ENCODE measurements at places on chromosomes 5 and 9.
A peak's percentile ranks its signal among the peaks of the same experiment; 100 is the strongest.

DNA sequence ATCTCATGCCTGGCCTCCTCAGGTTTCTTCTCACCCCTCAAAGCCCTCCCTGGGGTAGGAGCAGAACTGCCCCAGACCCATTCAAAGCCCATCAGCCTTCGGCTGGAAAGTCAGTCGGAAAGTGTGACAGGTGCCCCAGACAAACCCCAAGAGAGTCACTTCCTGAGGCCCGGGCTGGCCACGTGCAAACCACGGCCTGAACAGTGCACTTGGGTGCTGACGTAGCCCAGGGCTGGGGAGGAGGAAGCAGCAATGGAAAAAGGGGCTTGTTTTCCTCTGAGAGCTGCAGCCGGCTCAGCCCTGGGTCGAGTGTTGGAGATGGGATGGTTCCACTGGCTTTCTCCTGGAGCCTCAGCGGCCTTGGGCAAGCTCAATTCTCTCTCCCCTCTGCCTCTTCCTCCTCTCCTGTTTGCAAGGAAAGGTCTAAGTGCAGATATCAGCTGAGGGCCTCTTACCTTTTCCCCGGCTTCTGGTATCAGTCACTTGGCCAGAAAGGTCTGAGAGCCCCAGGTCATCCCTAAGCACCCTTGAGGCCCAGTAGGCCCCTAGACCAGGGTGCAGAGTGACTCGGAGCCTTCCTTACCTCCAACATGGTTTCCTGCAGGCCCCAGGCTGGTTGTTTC lies 5.9 kb upstream of the EGR1 start:
- DNase-seq = peak; percentile 74

- DNase-seq = no peak
These were observed 46.8 kb downstream of the F2RL2 start for GRCh38 chr5:76576450-76576849.

DNA sequence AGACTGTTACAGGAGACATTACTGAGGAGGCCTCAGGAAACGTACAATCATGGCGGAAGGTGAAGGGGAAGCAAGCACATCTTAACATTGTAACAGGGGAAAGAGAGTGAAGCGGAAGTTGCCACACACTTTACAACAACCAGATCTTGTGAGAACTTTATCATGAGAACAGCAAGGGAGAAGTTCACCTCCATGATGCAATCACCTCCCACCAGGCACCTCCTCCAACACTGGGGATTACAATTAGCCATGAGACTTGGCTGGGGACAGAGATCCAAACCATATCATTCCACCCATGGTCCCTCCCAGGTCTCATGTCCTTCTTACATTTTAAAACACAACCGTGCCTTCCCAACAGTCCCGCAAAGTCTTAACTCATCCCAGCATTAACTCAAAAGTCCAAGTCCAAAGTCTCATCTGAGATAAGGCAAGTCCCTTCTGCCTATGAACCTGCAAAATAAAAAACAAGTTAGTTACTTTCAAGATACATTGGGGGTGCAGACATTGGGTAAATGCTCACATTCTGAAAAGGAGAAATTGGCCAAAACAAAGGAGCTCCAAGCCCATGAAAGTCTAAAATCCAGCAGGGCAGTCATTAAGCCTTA lies 138.3 kb downstream of the TMEM161B start:
- no peak for DNase-seq

- DNase-seq = no peak
These were observed 146.4 kb upstream of the ZNF366 start for GRCh38 chr5:72653586-72653985.

DNA sequence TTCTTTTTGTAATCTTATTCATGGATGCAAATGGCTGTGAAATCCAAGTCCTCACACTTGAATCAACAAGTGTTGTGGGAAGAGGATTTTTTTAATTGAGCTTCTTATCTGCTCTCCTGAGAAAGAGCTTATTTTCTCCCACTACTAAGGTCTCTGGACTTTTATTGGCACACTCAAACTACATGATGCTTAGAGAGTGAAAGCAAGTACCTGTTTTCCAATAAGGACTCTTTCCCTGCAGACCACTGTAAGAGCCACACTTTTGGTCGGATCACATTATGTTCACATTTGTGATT lies 546.4 kb upstream of the ARRDC3 start:
- DNase-seq = no peak

DNA sequence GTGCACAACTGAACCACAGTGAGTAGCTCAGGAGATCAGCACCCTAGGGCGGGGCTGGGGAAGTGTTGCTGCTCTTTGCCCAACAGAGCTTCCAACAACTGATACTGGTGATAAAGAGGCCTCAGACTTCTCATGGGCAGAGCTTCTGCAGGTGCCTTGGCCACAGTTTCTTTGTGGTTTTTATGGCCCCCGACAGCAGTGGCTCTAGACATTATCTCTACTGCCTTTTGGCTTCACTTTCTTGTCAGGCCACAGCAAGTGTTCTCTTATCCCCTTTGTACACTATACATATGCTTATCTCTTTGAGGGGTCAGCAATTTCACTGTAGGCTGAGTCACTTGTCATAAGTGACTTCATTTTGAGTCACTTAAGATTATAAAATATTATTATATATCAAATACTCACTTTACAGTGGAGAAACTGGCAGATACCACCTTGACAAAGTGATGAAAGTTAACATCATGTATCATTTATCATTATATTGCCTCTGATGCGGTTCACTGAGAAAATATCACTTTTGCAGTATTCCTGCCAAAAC lies 90.9 kb upstream of the COX7C start:
- no peak for DNase-seq

DNA sequence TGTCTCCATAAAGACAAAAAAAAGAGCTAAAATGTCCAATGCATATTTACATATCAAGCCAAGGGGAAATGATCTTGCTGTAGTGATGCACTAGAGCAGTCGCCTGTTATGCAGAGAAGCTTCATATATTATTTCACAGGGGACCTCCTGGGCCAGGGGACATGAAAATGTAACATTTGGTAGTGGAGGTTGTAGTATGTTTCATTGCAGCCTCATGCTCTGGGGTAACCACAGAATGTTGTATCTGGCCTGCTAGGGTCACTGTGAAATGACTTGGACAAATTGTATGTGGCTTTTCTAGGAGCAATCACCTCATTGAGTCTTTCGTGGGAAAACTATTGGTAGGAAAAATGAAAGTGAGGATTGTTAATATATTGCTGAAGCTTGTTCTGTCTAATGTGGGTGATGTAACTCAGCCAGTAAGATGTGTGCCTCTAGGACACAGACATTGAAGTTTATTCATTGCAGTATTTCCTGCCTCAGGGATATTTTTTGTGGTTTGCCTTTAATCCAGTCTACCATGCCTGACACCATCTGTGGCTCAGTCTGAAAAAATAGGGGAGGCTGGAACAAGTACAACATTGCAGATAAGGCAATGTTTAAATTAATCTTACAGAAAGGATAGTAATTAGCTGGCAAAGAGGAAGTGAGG lies 430.8 kb upstream of the TNC start:
- no peak for DNase-seq

GRCh38 chr5:132385326-132386105 lies 16.0 kb downstream of the SLC22A5 start:
- DNase-seq = peak; percentile 40

- DNase-seq = no peak
These were observed 320.2 kb upstream of the RGMB start for GRCh38 chr5:98453296-98453695.

DNA sequence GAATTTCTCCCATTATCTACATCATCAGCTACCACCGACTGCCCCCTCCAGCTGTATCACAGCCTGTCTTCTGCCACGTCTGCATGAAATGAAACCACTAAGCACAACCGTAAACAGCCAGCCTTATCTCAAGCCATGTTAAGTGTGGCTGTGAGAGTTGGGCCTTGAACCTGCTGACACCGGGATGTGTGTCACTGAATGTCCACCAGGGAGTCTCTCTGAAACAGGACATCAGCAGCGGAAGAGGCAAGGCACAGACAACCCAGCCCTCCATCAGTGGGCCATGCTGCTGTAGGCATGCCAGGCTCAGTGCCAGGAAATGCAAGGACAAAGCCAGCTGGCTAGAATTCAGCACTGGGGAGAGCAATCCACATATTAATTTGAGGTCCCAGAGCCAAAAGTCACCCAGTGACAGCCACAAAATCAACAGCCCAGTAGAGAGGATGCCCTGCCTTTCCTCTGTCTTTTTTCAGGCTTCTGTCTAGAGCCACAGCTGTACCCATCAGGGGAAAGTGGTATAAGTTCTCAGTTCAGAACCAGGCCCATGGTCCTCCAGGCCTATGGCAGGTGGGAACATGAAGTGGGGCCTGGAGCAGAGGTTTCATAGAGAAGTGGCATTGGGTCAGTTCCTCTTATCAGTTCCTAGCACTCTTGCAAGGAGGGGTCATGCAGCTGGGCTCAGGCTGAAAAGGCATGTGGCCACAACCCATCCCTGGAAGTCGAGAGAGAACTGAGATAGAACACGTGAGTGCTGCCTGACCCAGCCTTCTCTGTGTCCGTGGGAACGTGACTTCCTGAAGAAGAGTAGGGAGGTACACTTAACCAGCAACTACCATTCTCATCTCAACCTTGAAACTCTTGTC lies 199.4 kb downstream of the ESM1 start:
- no peak for DNase-seq

DNA sequence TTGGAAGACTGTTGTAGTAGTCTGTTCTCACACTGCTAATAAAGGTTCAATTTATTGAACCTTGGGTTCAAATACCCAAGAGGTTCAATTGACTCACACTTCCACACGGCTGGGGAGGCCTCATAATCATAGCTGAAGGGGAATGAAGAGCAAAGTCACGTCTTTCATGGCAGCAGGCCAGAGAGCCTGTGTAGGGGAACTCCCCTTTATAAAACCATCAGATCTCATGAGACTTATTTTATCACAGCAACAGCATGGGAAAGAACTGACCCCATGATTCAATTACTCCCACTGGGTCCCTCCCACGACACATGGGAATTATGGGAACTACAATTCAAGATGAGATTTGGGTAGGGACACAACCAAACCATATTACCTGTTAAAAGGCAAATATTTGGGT lies 268.2 kb downstream of the TMEM167A start:
- no peak for DNase-seq

DNA sequence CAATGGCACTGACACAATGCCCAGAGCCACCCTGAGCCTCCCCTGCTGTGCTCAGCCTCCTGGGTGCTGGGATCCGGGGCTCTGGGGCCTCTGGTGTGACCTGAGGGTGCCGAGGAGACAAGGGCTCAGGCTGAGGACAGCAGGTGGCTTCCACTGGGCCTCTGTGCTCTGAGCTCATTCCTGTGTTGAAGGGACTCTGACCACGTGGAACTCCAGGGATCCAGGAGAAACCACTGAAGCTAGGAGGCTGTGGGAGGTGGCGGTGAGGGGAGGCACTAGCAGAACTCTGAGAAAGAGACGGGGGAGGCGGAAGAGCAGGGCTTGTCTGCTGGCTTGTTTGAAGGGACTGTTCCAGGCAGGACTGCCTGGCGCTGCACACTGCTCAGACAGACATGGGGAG lies 318.7 kb upstream of the IRX1 start:
- DNase-seq = no peak

DNA sequence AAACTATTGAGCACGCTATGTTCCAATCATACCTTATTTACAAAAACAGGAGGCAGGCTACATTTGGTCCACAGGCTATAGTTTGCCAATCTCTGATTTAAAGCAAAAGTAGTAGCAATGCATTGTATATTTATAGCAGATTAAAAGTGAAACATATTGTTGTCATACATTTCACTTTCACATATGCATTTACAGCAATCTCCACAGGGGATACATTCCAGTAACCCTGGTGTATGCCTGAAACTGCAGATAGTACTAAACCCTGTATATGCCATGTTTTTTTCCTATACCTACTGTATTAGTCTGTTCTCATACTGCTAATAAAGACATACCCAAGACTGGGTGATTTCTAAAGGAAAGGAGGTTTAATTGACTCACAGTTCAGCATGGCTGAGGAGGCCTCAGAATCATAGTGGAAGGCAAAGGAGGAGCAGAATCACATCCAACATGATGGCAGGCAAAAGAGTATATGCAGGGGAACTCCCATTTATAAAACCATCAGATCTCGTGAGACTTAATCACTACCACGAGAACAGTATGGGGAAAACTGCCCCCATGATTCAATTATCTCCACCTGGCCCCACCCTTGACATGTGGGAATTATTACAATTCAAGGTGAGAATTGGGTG lies 5.9 kb upstream of the CSF1R start:
- no peak for DNase-seq

- DNase-seq = no peak
These were observed 17.1 kb downstream of the TMEM8B start for GRCh38 chr9:35845824-35846771.

GRCh38 chr9:95754533-95755420 lies 120.7 kb upstream of the ERCC6L2 start:
- DNase-seq = no peak

DNA sequence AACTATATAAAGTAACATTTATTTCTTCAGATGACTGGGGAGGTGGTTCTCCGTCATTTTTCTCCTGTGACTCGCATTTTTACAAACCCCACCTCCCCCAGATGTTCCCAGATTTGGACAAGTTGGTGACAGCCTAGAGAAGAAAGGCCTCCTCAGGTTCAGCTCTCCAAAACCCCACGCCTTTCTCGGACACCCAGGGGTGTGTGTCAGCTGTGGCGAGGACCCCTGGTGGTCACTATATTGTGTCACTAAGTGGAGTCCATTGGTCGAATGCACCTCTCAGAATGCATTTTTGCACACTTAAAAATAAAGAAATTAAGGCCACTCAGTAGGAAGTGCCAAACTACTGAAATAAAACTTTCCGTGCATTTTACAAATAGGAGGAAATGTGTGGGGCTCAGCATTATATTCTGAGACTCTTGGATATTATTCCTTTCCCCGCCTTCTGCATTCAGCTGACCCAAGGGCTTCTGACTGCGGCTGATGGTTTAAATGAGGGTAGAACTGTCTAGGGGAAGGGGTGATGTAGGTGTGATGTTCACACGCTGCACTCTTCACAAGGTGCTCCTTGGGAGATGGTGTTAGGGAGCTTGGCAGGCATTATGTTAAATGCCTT lies 47.6 kb downstream of the ACO1 start:
- peak; percentile 6 for DNase-seq

DNA sequence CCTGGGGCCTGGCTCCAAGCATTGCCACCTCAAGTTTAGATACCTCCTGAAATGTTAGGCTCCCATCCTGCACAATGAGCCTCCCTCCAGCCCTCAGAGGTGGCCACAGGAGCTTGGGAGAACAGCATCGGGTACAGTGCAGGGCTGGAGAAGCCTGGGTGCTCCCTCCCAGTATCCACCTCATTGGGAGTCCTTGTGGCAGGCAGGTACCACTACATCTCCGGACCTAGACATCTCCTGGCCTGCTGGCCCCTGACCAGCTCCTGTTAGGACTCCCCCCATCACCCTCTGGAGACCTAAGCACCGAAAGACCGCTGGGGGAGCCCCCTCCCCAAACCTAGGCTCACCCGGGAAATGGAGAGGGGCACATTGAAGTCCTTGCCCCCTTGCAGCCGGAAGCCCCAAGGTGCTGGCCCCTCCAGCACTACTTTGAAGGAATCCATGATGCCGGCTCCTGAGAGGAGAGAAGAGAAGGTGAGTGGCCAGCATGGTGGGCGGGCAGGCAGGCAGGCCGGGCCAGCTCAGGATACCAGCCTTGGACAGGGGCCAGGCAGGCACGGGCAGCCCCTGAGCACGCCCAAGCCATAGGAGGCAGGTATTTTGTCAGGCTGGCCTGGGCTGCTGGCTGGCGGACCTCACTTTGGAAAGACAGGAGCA lies 1.2 kb downstream of the PDLIM7 start:
- no peak for DNase-seq
